Stimulated activated naive CD8-positive, alpha-beta T cell treated with anti-CD3 and anti-CD28 coated beads, Interleukin-15, Interleukin-2, amounts not matched to agents 100 U/mL and 50 U/mL, for 24 hours (primary cell): ENCODE measurements at places on chromosomes 5 and 9.

DNA sequence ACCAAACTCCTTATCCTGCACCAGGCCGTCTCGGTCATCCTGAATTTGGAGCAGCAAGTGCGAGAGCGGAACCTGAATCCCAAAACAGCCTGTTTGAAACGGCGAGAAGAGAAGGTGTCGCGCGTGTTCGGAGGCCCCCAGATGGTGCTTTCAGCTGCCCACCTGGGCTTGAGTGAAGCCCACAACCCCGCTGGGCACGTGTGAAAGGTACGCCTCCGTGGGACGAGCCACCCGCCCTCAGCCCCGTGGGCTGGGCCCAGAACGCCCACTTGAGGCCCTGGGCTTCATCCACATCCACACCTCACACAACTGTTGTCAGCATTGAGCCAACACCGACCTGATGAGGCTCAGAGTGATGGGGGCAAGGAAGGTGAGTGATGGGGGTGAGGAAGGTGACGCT, 72.8 kb downstream of the INSL6 start:
- no peak for DNase-seq

DNA sequence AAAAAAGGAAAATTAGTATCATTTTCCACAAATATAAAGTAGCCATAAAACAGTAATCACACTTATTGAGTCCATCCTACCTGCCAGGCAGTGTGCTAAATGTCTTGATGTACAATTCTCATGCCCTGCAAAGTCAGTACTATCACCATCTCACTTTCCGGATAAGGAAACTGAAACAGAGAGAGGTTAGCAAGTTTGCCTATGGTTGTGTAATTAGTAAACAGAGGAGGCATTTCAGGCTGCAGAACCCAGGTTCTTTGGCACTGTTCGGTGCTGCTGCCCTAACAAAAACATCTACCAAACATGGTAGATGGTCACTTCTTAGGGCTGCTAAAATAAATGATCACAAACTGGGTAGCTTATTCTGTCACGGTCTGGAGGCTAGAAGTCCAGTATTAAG, 22.6 kb downstream of the PLAC8L1 start:
- no peak for DNase-seq

DNA sequence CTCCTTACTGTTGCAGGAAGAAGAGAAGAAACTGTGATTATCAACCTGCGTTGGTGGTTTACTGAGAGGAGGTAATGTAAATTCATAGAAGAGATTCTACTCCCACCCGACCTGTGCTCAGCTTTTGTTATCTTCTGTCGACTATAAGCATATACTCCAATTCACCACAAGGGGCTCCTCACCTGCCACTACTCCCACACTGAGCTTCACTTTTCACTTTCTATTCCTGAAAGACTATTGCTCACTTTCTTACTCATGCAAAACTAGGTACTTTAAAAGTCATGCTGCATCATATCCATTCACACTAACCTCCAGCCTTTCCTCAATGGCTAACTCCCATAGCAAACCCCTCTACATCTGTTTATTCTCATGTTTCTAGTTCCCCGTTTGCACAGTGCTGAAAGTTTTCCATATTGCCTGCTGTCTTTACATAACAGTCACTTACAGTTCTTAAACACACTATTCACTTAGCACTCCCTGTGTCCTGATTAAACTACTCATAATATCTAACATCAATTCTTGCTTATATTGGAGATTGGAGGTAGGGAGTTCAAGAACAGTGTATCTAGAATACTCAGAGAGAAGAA, 1062.6 kb downstream of the NR2F1-AS1 start:
- no peak for DNase-seq

- DNase-seq: no peak
Observed at GRCh38 chr9:135592625-135593024, 31.1 kb downstream of the PAEP start.

DNA sequence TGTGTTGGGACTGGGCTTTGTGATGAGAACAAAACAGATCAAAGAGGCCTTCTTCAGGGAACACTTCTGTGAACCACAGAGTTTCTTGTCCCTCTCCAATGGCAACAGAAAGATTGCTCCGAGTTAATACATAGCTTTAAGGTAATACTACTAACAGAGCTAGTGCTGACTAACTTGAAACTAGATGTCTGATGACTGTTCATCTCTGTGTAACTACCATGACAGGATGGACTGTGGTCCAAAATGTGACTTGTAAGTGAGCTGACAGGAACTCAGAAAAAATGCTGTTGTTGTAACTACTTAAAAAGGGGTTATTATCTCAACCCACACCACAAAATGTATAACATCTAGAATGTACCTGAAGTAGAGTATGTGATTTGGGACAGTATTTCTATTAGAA, 630.2 kb upstream of the DMAC1 start:
- DNase-seq: no peak

- DNase-seq: no peak
Observed at GRCh38 chr9:3367185-3367584, 158.6 kb downstream of the RFX3 start.

DNA sequence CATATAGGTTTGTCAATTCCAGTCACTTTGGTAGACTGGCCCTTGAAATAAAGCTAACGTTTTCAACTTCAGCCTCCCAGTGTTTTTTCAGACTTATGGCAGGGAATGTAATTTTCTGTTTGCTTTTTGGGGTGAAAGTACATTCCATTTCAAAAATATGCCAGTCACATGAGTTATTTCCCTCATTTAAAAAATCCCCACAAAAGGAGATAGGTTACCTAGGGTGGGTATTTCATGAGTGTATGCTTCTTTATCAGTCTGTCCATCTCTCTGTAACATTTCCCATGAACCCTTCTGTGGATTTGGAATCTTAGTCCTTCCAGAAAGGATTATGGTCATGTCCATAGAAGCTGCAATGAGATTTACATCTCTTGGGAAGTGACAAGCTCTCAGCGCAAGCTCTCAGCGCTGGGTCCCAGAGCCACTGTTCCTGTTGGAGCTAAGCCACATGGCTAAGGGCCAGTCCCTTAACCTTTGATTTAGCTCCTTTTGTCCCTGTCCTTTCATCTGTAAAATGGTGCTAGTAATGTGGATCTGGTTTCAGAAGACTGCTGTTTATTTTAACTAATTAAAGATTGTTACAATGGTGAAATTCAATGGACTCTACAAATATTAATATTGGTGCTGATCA, 294.9 kb downstream of the NR3C1 start:
- no peak for DNase-seq

GRCh38 chr5:174790906-174791305, 66.5 kb downstream of the MSX2 start:
- DNase-seq: no peak

GRCh38 chr9:2337131-2337530, 284.5 kb upstream of the VLDLR start:
- DNase-seq: no peak

DNA sequence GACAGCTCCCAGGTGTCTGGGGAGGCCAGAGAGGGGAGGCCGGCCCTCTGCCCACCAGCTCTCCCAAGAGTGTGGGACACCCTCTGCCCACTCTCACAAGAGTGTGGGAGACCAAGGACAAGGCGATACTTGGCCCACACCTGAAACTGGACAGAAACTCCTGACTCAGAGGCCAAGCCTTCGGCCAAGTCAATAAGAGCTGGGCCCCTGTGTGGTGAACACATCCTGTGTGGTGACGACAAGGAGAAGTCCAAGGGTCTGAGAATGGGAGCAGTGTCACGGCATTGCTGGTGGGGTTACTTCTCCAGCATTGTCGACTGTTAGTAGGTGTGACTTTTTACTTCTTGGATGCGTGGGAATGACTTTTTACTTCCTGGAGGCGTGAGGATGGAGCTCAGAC, 14.6 kb upstream of the F2RL1 start:
- DNase-seq: no peak

DNA sequence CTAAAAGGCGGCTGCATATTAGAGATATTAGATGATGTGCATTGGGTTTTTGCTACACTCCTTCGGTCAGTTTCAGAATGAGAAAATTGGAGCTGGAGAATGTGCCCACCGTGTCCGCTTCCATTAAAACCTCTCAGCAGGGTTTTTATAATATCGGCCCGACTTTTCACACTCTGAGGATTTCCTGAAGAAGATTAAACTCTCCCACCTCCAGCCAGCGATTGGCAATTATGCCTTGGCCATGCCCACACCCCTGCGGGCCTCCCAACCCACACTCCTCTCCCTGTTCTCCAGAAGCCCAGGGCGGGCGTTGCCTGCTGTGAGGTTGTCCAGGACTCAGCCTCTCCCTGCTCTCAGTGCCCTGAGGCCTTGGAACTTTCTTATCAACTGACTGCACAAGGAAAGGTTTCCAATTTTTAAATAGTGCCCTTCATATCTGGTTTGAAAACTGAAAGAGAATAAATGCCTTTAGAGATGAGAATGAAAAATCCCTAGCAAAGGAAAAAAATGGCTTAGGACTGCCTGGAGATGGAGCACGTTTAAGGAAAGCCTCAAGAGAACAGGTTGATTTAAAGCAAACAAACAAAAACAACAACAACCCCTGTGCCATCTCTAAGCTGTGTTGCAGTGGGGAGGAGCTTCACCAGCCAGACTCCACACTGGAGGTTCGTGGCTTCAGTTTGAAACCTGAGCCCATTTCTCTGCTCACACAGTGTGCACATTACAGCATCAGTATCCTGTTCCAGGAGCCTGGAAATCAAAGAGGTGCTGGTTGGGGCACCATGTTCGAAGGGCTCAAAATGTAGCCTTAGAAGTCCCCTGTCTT, 292.9 kb downstream of the NSG2 start:
- no peak for DNase-seq

DNA sequence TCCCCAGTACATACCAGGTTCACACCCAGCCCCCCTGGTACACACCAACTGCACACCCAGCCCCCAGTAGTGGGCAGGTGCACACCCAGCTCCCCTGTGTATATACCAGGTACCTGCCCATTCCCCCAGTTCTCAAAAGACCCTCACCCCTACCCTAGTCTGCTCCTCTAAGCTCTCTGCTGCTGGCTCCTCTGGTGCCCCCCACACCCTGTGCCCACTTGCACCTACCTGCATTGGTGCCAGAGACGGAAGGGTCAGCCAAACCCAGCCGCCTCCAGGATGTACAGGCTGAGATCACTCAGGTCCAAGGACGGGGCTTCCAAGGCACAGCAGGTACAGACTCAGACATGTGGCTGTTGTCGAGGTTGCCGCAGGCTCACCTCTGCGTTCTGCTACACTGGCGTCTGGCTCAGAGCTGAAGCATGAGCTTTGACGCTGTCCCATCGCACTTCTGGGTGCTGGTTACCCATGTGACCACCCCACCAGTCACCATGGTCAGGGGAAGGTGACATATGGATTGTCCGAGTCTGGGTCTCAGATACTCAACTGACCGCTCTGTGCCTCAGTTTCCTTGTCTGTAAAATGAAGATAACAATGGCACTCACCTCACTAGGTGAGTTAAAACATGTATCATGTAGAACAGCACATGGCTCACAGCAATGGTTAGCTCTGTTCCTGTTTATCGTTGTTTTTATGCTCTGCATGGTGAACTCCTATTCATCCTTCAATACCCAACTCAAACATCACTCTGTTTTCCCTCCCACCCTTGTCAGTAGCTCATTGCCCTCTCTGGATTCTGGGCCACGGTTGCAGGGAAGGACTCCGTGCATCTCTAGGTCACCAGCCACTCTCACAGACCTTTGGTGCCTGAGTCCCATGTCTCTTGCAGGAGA, 45.3 kb upstream of the SUSD3 start:
- no peak for DNase-seq

DNA sequence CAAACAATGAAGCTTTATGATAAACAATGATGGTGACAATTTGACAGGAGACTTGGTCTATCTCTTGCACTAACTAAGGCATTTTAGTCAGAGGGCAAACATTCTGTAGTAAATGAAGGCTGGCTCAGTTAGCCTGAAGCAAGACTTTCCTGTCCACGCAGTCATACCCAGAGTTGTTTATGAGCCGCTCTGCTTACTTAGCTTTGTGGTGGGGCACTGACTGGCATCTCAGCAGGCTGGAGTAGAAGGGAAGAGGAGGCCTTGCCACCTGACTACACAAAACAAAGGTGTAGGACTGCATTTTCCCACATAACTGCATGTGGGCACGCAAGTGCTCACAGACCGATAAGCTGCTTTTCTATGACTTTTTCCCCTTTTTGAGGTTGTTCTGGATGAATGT, 133.7 kb upstream of the EPB41L4A start:
- no peak for DNase-seq

DNA sequence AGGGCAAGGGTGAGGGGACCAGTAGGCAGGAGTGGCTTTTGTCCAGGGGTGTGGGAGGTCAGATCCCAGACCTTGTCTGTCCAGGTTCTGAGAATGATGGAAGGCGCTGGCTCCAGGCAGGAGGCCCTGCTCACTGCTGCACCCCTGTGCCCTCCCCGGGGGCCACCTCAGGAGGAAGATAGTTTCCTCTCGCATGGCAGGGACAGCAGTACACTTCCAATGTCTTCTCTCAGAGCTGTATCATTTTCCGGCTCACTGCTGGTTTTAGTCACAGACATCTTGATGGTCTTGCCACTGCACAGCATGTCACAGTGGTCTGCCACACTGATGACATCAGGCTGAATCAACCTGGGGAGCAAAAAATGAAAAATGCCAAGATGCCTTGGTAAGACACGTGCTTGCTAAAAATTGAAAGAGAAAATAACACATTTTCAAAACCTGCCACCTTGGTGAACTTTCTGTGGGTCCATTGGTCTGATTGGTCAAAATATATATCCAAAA, 3.3 kb upstream of the SLC6A3 start:
- DNase-seq: peak; percentile 54

- no peak for DNase-seq
Observed at GRCh38 chr9:16784002-16784401, 86.5 kb downstream of the BNC2 start.

DNA sequence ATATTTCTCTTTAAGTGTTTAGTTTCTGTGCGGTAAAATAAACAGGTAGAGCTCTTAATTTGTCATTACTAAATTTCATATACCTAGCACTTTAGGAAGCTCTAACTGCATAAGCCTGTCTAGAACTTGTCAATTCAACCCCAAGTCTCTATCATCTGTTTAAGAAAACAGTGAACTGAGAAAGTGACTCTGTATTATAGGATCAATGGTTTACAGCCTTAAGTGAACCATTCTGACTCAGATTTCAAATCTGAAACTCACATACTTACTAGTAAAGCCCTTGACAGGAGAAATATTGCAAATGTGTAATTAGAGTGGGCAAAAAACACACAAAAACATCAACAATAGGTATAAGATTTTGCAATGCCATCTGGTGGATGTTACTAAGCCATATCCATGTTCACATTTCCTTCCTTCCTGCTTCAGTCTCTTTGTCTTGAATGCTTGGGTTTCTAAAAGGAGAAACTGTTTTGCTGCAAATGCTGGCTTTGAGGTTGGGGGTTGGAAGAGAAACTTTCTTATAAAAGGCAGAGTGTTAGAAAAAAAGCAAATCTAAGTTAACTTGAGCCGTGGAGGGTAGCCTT, 101.8 kb downstream of the DOCK8 start:
- DNase-seq: no peak

GRCh38 chr5:144101616-144102015, 68.8 kb downstream of the YIPF5 start:
- no peak for DNase-seq

DNA sequence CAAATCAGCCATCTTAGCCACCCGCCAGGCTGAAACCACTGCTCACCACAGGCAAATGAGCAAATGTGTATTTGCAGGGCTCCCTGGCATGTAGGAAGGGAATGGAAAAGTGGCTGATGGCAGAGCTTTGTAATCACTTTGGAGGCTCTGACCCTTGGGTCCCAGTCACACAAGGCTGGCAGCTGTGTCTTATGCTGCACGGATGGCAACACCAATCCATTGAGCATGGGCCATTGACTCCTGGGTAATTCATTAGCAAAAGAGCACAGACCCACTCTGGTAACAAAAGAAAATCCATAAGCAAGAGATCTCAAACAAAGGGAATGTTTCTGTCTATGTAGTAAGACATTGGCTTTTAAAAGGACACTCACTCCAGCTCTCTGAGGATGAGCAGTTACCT, 57.6 kb downstream of the SPOCK1 start:
- no peak for DNase-seq
